Esophagus squamous epithelium (tissue), 5 donors: ENCODE measurements at places on chromosomes 7 and 10.

DNA sequence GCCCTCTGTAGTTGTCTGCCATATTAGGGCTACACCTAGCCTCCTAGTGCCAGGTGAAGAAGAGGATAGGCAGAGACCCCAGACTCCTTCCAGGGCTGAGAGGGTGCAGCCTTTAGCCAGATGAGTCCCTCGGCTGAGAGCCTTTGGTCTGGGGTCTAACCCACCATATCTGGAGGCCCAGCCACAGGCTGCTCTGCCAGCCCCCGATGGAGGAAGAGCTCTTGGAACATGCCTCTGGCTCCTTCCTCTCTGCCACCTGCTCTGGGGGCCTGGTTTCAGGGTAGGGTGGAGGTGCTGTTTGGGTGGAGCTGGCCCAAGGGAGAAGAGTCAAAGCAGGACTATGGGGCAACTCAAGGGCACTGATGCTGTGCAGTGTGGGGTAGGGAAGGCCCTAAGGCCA, 1.4 kb downstream of the LRRC18 start:
- no peak for DNase-seq
- no peaks in the 10 kb centered on the region for H3K4me1 ChIP-seq
- no peak overlapping the region for H3K4me3 ChIP-seq
- H3K36me3 ChIP-seq: no peaks in the 10 kb centered on the region

DNA sequence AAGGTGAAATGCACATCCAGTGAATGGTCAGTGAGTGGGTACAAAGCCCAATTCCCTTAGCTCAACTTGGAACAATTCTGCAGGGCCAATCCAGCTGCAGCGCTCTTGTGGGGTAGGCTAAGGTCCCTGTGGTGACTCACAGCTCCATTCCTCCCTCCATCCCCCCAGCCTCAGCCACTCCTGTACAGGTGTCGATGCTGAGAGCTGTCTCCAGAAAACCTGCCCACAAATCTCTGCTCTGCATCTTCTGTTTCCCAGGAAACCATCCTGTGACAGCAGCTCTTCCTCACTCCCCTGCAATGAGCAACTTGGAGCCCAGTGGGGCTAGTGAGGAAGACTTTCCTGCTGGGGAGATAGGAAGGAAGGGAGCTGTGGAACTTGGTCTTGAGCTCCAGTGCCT, 244.7 kb upstream of the GPR26 start:
- no peaks in the 10 kb centered on the region for H3K36me3 ChIP-seq
- H3K4me3 ChIP-seq: no peak overlapping the region
- H3K27ac ChIP-seq: no peak overlapping the region
- H3K4me1 ChIP-seq: no peaks in the 10 kb centered on the region

GRCh38 chr10:122349758-122350369, 24.6 kb upstream of the PLEKHA1 start:
- no peaks in the 10 kb centered on the region for H3K27me3 ChIP-seq
- no peak overlapping the region for H3K4me3 ChIP-seq
- H3K27ac ChIP-seq: no peak overlapping the region
- DNase-seq: no peak

- no peak for DNase-seq
- H3K4me1 ChIP-seq: no peaks in the 10 kb centered on the region
- no peak overlapping the region for H3K4me3 ChIP-seq
- no peaks in the 10 kb centered on the region for H3K36me3 ChIP-seq
Observed at GRCh38 chr10:123392182-123392963, 238.2 kb downstream of the BUB3 start.

- H3K36me3 ChIP-seq: no peaks in the 10 kb centered on the region
- H3K27ac ChIP-seq: no peak overlapping the region
- peaks cover 14% of the 10 kb centered on the region for H3K4me1 ChIP-seq
- no peak for DNase-seq
Observed at GRCh38 chr7:91692800-91693199, 187.7 kb downstream of the MTERF1 start.
